ENCODE measurements at places on chromosomes 3 and 15. TPM values are rescaled to one million over a fixed set of nuclear protein-coding genes. Genes with fewer than 3 reads are reported as not detected.

Gene TSPAN3
- 27.1 TPM for total RNA-seq

Gene CIDEC
- total RNA-seq = not detected

Gene ILDR1
- total RNA-seq = not detected

Gene TIMMDC1
- total RNA-seq = 79.2 TPM

Gene CACNA2D3
- not detected for total RNA-seq

Gene GREM1
- not detected for total RNA-seq

Gene ANKRD63
- total RNA-seq = not detected

Gene SI
- total RNA-seq = not detected

Gene NEK11
- total RNA-seq = 2.2 TPM

Gene DUOX1
- 0.18 TPM for total RNA-seq

Gene EOMES
- total RNA-seq = 1.7 TPM

Gene SERPINI2
- total RNA-seq = not detected

Gene PLEKHO2
- total RNA-seq = 16.1 TPM

Gene DCLK3
- 0.06 TPM for total RNA-seq

Gene C3orf22
- not detected for total RNA-seq

Gene ACAN
- total RNA-seq = not detected

Gene GANC
- total RNA-seq = 32.4 TPM

Gene AQR
- 35.7 TPM for total RNA-seq

Gene ABI3BP
- 0.32 TPM for total RNA-seq

Gene ITIH1
- not detected for total RNA-seq

Gene PPARG
- 0.14 TPM for total RNA-seq

Gene VGLL3
- total RNA-seq = 0.14 TPM

Gene CYP11A1
- total RNA-seq = 0.59 TPM

Gene PRTG
- not detected for total RNA-seq
